Activated T-helper 9 cell treated with anti-CD3 and anti-CD28 coated beads, Interleukin-2, amount 50 U/mL, for 16 hours (primary cell): ENCODE measurements at places on chromosomes 2 and 18.

- DNase-seq = no peak
Observed at GRCh38 chr2:68714866-68715265, 19.7 kb upstream of the ARHGAP25 start.

GRCh38 chr2:25079050-25079635 is 37.3 kb downstream of the EFR3B start:
- DNase-seq = no peak

DNA sequence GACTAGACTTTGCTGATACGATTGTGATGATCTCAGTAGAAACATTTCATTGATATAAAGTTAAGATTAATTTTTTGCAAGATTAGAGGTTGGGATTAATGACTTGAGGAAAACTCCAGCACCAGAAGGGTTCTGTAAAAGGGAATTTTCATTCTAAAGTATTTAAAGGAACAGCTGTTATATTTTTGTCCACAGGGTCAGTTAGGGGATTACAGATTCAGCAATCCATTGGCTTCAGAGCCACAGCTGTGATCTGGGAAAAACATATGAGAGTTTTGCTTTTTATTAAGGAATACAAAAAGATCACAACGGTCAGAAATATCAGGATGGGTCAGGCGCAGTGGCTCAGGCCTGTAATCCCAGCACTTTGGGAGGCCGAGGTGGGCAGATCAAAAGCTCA is 19.6 kb upstream of the REV1 start:
- DNase-seq = no peak

GRCh38 chr2:3179208-3179607 is 198.4 kb downstream of the EIPR1 start:
- no peak for DNase-seq

DNA sequence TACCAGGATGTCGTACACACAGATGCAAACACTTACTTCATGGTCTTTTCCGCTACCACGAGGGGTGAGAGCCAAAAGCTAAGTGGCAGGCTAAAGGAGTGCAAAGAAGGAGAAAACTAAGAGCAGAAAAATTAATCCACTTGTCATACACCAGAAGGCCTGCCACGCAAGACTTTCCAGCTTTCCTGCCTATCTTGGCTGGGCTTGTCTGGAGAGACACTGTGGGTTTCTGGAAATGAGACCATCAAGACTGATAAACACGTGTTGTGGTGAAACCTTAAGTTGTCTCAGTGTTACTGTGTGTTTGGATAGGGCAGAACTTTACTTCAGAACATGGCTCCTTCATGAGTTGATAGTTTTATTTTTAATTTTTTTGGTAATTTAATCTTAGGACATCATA is 175.6 kb downstream of the FMNL2 start:
- no peak for DNase-seq

GRCh38 chr18:45063246-45064038 is 382.8 kb downstream of the SETBP1 start:
- no peak for DNase-seq

- no peak for DNase-seq
Observed at GRCh38 chr2:188773075-188773474, 201.1 kb upstream of the COL3A1 start.

GRCh38 chr2:28801726-28802125 is 8.9 kb upstream of the SPDYA start:
- DNase-seq = no peak
